Sigmoid colon (tissue), 7 donors: ENCODE measurements at places on chromosomes 7 and 10. TPM values are rescaled to one million over a fixed set of nuclear protein-coding genes. Genes with fewer than 3 reads are reported as not detected.

DNA sequence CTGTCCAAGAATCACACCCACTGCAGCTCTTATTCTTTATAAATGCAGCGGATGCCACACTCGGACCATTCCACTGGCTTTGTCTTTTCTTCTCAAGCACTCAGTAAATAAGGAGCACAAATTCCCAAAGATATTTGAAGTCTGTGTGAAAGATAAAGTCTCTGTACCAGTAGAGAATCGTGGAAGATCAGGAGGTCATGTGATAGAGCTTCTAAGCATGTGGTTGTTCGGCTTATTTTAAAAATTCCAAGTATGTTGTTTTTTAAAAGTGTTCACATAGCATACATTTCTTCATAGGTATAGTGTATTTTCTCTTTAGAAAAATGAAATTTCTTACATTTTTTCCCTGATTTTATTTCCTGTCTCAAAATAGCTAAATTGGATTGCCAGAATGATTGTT lies 75.8 kb downstream of the NOC3L start:
- DNase-seq, result no peak

DNA sequence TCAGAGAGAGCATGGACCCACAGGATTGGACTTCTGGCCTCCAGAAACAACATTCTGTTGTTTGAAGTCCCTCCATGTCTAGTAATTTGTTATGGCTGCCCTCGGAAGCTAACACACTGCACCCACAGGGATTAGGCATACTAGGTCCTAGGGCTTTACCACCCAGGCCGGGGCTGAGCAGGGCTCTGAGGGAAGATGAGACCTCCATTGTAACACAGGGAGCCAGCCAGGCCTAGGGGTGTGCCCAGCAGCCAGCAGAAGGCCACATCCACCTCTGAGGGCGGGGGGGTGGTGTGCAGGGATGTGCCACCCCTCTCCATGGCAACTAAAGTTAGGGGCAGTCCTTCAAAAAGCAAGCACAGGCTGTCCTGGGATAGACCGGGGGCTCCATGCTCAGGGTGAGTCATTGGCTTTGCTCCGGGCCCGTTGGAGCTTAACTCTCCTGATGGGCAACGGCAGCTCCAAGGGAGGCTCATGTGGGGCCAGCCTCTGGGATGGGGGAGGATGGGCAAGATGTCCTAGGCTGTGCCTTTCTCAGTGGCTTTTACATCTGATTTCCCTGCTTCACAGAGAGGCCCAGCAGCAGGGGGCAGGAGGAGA lies 96.6 kb upstream of the GPR26 start:
- DNase-seq, result peak; percentile 40

- DNase-seq, result no peak
These were observed 923.0 kb upstream of the CELF2 start for GRCh38 chr10:10094691-10095090.

- no peak for DNase-seq
These were observed 280.7 kb upstream of the MAGI2 start for GRCh38 chr7:79734181-79734580.

DNA sequence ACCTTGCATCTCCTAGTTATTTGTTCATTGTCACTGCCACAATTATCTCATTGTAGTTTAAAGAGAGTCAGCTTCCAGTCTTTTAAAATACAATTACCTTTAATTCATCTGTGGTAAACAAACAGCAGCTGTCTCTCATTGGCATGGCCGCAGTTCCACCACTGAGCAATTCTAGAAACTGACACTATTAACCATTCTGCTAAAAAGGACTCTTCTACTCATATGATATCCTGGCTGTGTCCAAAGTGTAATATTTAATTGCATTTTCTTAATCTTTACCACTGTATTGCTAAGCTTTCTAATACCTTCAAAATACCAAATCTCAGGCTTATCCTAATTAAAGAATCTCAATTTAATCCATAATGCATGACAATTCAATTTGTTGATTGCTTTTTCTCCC lies 639.0 kb downstream of the AUTS2 start:
- DNase-seq, result no peak

- DNase-seq, result no peak
These were observed 2.1 kb upstream of the LRMDA start for GRCh38 chr10:75429159-75429827.

DNA sequence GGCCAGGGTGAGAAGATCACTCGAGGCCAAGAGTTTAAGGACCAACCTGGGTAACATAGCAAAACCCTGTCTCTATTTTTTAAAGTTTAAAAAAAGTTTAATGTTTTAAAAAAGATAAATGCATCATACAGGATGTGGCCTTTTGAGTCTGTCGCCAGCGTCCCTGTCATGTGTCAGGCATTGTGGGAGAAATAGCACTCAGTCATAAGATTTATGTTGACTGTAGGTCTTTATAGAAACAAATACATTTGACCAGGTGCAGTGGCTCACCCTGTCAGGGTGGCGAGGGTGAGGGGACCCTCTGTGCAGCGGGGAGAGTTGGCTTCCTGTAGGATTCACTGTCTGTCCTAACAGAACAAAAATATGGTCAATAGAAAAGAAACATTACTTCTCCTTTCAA lies 63.5 kb upstream of the SH2B2 start:
- no peak for DNase-seq

DNA sequence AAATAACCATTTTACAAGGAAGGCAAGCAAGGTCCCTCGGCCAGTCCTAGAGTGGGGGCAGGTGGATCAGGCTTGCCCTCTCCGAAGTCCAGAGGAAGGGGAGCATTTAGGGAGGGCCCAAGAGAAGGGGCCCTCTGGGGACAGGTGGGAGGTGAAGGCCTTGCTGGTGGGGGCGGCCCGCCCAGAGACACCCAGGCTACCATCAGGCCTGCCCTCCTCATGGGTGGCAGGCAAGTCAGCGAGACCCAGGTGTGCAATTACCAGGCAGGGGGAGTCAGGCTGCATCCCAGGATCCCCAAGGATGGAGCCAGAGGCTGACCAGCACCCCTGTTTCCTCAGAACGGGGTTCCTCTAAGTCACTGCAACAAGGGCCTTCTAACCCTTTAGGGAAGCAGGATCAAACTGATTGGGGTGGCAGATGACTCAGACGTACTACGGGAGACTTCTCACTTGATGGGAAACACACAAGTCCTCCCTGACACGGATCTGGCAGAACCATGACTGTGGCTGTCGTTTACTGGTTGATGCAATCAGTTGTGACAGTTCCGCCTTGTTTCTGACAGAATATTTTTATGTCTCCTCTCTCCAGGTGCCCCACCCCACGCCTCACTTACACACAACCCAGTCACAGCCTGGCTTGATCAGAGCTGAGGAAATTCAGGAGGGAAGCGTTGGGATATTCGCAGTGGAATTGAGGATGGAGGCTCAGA lies 8.2 kb downstream of the LOXL4 start:
- DNase-seq, result no peak

- DNase-seq, result no peak
These were observed 181.6 kb downstream of the SND1 start for GRCh38 chr7:127833641-127834040.

- no peak for DNase-seq
These were observed 115.6 kb downstream of the TFEC start for GRCh38 chr7:115914951-115915350.

The PIK3CG gene
- 4.5 TPM for total RNA-seq

The PHKG1 gene
- 5.5 TPM for total RNA-seq

The FAM200A gene
- total RNA-seq, result 5.3 TPM

The CYP3A7 gene
- total RNA-seq, result 0.36 TPM

The FBXL15 gene
- total RNA-seq, result 30.7 TPM

The SNX10 gene
- 1.7 TPM for total RNA-seq

The AKR1C8 gene
- not detected for total RNA-seq

The UTF1 gene
- not detected for total RNA-seq
